ENCODE measurements at places on chromosomes 16 and 17. TPM values are rescaled to one million over a fixed set of nuclear protein-coding genes. Genes with fewer than 3 reads are reported as not detected.

The TBC1D28 gene
- 0.16 TPM for total RNA-seq

The CCDC92B gene
- total RNA-seq: not detected

The CDH16 gene
- not detected for total RNA-seq

The PRSS8 gene
- total RNA-seq: not detected

The CSH2 gene
- total RNA-seq: not detected

The POLDIP2 gene
- total RNA-seq: 95.1 TPM

The HNF1B gene
- not detected for total RNA-seq

The CSH1 gene
- total RNA-seq: not detected

The CHST4 gene
- total RNA-seq: 0.61 TPM

The KLHL10 gene
- not detected for total RNA-seq

GRCh38 chr17:16135461-16135860 lies 79.9 kb downstream of the NCOR1 start:
- no peak for DNase-seq

DNA sequence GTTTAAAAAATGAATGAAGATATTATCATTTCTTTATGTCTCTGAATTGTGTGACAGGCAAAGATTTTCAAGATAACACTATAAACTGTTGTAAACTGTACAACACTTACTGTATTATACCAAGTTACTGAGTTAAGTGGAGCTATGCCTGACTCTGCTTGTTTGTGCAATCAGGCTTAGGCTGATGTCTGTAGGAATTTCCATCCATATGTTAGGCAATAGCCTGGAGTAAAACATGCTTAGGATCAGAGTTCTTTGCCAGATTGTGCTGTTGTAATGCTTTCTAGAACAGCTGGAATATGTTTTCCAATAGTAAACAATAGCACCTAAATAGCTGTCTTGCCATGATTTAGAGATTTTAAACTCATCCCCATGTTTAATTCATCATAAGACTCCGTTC lies 1496.7 kb downstream of the CDH11 start:
- DNase-seq: no peak

- DNase-seq: no peak
These were observed 14.3 kb downstream of the EFCAB13 start for GRCh38 chr17:47338026-47338425.

GRCh38 chr16:69566981-69567680 lies 1.4 kb downstream of the NFAT5 start:
- no peak for DNase-seq

GRCh38 chr16:11484691-11485258 lies 101.9 kb downstream of the LITAF start:
- DNase-seq: no peak

- DNase-seq: no peak
These were observed 2.2 kb upstream of the ICAM2 start for GRCh38 chr17:64022611-64023063.

GRCh38 chr17:17815062-17815406 lies 21.8 kb downstream of the SREBF1 start:
- DNase-seq: no peak

DNA sequence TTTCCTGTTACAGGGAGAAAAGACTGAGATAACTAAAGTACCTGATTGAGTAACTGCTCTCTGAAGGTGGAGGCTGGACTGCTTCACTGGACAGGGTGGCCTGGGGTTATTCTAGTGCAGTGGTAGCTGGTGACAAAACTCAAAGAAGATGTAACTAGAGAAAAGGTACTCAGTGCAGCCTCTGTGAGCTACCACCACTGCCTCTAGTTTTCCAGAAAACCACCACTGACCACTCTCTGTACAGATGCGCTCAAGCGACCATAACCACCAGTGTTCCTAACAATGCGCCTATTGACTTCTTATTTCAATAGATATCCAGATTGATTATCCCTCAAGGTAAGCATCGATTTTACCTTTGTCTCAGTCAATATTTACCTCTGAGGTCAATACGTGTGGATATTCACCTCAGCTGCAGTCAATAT lies 492.2 kb downstream of the WWOX start:
- no peak for DNase-seq

DNA sequence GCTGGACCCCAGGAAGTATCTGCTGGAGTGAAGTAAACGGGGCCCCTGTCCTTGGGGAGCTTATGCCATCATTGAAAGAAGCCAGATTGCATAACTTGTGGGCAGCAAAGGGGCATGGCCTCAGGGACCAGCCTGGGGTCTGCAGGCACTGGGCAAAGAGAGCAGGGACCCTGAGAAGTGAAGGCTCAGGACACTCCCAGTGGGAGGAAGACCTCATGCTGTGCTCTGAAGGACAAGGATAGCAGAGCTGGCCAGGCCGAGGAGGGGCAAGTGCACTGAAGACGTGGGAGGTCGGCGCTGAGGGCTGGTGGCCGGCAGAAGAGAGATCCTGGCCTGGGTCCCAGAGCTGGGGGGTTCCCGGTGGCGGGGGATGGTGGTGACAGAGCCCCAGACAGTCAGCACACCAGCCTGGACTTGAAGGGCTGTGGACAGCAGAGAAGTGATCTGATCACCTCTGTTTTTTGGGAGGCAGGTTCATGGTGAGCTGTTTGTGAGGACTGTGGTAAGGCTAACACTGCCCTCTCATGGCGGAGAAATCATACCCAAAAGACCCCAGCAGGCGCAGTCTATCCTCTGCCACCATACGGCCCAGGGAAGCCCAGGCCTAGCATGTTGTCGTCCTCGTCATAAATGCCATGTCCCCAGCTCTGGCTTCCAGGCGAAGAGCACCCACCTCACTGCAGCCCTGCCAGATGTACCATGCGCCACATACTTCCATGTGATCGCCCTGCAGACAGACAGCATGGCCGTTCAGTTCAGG lies 7.1 kb upstream of the CNP start:
- peak; percentile 84 for DNase-seq

DNA sequence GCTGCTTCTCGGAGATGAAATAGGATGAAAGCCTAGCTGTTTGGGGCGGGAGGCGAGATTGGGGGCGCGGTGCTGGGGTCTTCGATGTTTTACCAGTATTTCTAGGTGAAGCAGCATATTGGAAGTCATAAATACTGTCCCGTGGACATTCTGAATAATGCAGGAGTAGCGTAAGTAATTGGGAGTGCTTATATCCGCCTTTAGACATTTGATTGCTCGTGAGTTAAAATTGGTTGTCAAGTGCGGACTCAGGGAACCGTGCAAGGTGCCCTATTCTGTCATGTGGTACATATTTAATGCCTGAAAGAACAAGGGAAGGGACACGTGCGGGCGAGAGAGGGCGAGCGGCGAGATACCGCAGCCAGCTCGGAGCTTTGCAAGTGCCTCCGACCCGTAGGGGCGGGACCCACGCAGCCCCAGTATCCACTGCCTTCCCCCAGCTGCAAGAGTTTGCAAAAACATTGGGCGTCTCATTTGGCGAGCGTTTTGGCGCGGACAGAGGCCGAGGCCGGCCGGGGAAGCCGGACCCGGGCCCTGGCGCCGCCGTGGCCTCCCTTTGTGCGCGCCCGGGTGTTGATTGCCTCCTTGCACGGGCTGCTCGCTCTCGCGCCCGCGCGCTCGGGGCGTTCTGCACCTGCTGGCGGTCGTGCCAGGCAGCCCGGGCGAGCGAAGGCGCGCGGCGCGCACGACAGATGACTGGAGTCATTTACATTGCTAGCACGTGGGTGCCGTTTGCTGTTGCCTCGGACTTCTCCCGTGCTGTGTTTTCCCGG lies 849.8 kb upstream of the RBFOX1 start:
- no peak for DNase-seq

DNA sequence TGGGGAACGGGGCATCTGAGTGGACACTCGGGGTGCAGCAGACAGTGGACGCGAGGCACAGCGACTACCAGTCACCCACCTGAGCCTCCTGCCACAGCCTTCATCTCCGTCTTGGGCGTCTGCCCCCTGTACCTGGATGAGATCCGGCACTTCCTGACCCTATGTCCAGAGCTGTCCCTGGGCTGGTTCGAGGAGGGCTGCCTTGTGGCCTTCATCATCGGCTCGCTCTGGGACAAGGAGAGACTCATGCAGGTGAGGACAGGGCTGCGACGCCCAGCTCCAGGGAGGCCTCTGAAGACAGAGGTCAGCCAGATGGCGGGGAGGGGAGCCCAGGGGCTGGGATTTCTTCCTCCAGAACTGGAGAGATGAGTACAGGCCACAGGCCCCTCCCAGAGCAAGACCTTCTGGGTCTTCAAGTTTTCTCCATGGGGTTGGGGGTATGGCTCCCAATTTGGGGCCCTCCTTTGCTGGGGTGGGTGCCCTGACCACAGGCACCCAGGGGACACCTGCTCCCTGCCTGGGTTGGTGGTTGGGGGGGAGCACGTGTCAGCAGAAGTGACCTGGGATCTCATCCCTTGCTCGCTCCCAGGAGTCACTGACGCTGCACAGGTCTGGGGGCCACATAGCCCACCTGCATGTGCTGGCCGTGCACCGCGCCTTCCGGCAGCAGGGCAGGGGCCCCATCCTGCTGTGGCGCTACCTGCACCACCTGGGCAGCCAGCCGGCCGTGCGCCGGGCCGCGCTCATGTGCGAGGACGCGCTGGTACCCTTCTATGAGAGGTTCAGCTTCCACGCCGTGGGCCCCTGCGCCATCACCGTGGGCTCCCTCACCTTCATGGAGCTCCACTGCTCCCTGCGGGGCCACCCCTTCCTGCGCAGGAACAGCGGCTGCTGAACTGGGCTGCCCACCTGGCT lies 1.9 kb downstream of the AANAT start:
- DNase-seq: no peak

- DNase-seq: no peak
These were observed 26.2 kb upstream of the SLC5A11 start for GRCh38 chr16:24819462-24820040.

- peak; percentile 46 for DNase-seq
These were observed 279.6 kb downstream of the SNX29 start for GRCh38 chr16:12255919-12256665.

GRCh38 chr17:29155227-29155965 lies 24.8 kb downstream of the MYO18A start:
- DNase-seq: peak; percentile 71

DNA sequence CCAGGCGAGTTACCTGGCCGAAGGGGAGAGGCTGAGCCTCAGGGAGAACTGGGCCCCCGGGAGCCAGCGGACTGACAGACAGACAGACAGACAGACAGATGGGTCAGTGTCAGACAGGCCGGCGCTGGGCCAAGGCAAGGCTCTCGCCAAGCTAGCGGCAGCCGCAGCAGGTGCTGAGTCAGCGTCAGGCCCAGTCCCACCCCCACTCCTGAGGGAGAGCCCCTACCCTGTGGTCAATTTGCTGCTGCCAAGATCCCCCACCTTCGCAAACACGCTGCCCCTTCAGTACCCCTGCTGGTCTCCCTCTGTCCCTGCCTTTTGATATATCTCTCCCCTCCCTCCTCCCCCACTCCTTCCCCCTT lies 1.5 kb downstream of the FGF11 start:
- DNase-seq: peak; percentile 64

GRCh38 chr17:17871913-17872312 lies 35.1 kb upstream of the SREBF1 start:
- no peak for DNase-seq

DNA sequence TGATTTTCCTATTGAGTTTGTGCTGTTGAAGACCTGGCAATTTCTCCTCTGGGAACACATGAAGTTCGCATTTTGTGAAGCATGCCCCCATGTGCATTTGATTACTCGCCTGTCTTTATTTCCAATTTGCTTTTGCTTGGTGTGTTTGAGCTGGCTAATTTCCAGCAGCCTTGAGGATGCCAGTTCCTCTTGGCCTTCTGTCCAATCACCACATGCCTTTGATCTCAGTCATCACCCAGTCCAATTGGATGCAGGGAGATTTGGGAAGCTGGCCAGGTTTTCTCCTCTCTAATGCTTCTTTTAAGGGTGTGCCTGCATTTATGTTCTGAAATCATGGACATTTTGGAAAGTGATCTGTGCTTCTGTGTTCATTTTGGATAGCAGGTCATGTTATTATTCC lies 3.8 kb upstream of the TMEM100 start:
- DNase-seq: peak; percentile 30

DNA sequence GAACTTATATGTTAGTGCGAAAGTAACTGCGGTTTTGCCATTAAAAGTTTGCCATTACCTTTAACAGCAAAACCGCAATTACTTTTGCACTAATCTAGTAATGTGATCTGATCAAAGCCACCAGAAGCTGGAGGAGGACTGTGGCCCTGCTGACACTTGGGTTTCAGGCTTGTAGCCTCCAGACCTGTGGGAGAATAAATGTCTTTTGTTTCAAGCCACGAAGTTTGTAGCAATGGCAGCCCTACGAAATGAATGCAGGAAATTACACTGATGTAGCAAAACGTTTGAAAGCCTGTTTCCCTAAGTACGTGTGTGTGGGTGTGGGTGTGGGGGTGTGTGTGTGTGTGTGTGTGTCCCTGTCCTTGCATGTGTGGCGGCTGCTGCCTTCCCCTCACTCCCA lies 66.6 kb downstream of the WSB1 start:
- DNase-seq: no peak

- no peak for DNase-seq
These were observed 58.4 kb downstream of the MRTFB start for GRCh38 chr16:14129502-14129901.

DNA sequence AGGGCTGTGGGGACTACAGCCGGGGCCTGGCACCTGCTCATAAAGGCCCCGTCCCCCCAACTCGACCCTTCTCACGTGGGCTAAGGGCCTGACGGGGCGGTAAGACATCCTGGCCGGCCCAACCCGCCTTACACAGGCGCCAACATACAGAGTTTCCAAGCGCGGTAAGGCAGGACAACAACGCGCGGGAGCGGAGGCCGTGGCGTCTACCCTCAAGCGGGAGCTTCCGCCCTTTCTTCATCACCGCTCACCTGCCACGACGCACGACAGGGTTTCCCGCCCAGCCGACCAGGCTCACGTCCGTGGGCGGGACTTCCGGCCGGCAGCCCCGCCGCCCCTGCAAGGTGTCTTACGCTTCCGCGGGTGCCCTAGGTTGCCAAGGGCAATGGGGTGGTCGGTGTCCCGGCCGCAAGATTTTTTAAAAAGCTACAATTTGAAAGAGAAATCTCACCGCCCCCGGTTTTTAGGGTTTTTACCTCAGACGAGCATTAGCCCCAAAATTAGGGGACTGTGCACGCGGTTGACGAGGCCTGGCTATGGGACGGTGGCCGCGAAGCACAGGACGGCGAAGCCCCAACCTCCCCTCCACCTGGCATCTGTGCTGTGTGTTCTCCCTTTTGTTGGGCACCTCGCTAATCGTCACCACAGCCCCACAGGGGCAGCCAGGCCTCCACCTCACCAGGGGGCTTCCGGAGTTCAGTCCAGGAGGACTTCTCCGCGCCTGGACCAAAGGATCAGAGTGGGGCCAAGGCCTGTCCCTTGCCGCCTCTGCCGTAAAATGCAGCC lies at the start of gene TERB1:
TERB1 (minus strand) TSS at position 265 of the 786 bp plus-strand sequence. CDS start 4,786 bp downstream, outside the sequence.
- no peak for DNase-seq

GRCh38 chr17:47702391-47702995 lies 8.5 kb downstream of the TBKBP1 start:
- DNase-seq: no peak

DNA sequence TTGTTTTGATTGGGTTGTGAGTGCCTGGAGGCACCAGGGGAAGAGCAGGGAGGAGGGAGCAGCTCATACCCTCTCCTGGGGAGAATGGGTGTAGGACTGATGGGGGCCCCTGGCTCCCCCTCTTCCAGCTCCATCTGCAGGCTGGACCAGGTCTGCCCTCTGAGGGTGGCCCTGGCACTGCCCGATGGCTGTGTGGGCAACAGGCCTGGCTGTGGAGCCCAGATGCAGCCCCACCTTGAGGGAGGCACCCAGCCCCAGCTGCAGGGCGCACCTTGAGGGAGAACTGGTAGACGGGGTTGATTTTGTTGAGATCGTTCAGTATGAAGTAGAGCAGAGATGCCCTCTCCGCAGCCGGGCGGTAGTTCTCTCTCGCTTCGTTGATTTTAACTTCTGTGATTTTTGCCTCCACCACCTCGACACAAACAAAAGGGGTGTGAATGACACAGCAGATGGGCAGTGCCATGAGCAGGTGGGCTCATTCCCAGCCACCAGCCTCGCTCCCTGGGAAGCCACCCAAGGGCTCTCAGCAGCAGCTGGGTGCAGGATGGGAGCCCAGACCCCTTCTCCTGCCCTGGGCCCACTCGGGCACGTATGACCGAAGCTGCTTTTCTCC lies 71.6 kb downstream of the PGS1 start:
- no peak for DNase-seq

Data from SJCRH30 (cell line).